IMR-90 (cell line): ENCODE measurements at places on chromosomes 4 and X. TPM values are rescaled to one million over a fixed set of nuclear protein-coding genes. Genes with fewer than 3 reads are reported as not detected.

- no peak overlapping the region for H3K4me3 ChIP-seq
- H3K4me1 ChIP-seq: no peaks in the 10 kb centered on the region
- H3K36me3 ChIP-seq: no peaks in the 10 kb centered on the region
- H3K27ac ChIP-seq: no peak overlapping the region
- peaks cover 23% of the 10 kb centered on the region for H3K27me3 ChIP-seq
These were observed 29.0 kb upstream of the CCNG2 start for GRCh38 chr4:77127837-77128621.

ZC4H2 gene
- total RNA-seq: 9.2 and 10.6 TPM in 2 replicates

GRCh38 chr4:103915224-103915869, 195.6 kb upstream of the TACR3 start:
- DNase-seq: no peak
- H3K36me3 ChIP-seq: no peaks in the 10 kb centered on the region
- no peak overlapping the region for H3K4me3 ChIP-seq
- H3K27me3 ChIP-seq: no peaks in the 10 kb centered on the region
- no peaks in the 10 kb centered on the region for H3K4me1 ChIP-seq
- no peak overlapping the region for H3K27ac ChIP-seq

GRCh38 chrX:64198036-64198435, 7.5 kb downstream of the AMER1 start:
- H3K4me1 ChIP-seq: 0 out of 2 replicates have a peak, but pooled peaks cover 1% of the 10 kb centered on the region
- H3K27ac ChIP-seq: no peak overlapping the region
- H3K36me3 ChIP-seq: no peaks in the 10 kb centered on the region
- no peak overlapping the region for H3K4me3 ChIP-seq
- H3K27me3 ChIP-seq: no peaks in the 10 kb centered on the region; the same call in 1 of the 2 replicates

NLRP2B gene
- not detected in 2 replicates for total RNA-seq

RBMX gene
- total RNA-seq: 318 and 337 TPM in 2 replicates
